ENCODE measurements at places on chromosomes 16 and 17.
A peak's percentile ranks its signal among the peaks of the same experiment; 100 is the strongest.

DNA sequence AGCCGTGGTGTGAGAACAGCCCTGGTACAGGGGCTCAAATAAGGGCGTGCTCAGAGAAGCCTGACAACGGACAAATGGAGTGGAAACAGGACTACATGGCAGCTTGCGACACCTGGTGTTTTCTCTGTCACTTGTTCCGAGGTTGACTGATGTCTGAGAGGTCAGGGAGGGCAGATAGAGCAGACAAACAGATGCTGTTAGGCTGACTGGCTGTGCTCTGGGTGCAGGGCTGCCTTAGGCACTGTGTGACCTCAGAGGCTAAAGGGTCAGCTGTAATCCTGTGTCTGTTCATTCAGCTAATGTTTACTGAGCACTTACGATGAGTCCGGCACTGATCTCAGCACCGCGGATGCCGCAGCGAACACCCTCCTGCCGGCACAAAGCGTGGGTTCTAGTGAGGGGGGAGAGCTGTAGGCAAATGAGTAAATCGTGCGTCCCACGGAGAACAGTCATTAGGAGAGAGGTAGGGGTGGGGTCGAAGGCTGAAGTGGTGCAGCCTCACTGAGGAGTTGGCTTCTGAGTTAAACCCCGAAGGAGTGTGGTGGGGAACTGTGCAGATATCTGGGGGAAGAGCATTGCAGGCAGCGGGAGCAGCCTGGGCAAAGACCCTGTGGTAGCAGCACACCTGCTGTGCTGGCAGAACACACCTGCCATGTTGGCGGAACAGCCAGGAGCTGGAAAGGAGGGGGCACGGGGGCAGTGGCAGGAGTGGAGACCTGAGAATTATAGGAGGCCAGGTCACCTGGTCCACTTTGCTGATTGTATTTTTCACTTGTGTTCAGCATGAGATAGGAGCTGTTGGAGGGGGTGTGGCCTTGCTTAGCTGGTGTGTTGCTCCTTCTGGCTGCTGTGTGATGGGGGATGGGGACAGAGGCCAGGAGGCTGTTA, 35.0 kb downstream of the GPT2 start:
- no peak for DNase-seq

DNA sequence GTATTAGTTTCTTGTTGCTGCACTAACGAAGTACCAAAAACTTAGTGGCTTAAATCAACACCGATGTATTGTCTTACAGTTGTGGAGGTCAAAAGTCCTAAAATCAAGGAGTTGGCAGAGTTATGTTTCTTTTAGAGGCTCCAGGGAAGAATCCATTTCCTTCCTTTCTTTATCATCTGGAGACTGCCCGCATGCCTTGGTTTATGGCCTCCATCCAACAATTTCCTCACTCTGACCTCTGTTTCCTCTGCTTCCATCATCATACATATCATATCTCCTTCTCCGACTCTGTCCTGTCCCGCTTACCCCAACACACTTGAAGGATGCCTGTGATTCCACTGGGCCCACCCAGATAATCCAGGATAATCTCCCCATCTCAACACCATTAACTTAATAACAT, 627.8 kb downstream of the KCNJ2 start:
- no peak for DNase-seq

DNA sequence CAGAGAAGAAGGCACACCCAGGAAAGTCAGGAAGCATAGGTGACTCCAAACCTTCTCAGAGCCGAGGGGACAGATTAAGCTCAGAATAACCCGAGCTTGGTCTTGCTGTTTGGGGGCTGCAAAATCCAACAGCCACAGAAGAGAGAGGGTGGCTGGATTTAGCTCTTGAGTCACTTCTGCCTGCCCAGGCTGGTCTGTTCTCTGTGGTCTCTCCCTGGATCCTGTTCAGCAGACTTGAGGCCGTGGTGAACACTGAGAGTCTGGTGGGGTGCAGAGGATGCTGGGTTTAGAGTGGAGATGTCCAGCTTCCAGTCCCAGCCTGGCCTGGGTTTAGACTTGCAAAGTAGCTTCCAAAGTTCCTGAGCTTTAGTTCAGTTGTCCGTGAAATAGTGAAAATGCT, 8.8 kb downstream of the SLC26A11 start:
- no peak for DNase-seq

GRCh38 chr16:48131201-48131935, 24.4 kb downstream of the ABCC12 start:
- no peak for DNase-seq

- DNase-seq: no peak
These were observed 23.9 kb upstream of the TOM1L1 start for GRCh38 chr17:54876656-54877195.

DNA sequence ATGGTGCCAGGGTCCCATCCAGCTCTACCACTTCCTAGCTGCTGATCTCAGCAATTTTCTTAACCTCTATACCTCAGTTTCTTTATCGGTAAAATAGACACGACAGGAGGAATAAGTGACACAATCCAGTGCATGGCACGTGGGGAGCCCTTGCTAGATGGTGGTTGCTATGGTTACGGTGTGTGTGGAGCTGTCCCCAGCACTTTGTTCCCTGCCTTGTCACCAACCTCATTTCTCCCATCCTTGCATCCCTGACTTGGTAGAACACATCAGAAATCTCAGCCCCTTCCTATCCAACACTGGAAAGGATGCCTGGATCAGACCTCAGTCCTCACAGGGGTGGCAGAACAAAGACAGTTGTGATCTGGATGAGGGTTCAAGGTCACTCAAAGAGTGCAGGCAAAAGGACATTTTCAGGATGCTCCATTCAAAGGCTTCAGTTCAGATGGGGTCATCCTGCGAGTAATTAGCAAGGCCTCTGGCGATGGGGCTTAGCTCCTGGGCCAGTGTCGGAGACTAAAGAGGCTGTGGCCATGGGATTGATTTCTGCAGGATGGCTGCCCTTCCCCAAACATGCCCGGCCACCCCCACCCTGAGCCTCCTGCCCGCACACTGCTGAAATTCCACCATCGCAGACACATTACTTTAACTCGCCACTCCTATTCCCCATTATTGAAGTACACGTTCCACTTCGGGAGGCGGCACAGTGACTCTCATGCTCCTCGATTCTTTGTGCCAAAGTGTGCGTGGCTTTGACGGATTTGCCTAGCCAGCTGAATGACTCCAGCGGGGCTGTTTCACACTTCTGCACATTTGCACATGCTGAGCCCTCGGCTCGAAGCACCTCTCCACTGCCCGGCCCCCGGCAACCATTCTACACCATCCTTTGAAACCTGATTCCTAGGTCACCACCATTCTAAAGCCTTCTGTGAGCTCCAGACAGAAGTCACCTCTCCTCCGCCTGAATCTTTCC, 40.3 kb downstream of the WNT3 start:
- no peak for DNase-seq

DNA sequence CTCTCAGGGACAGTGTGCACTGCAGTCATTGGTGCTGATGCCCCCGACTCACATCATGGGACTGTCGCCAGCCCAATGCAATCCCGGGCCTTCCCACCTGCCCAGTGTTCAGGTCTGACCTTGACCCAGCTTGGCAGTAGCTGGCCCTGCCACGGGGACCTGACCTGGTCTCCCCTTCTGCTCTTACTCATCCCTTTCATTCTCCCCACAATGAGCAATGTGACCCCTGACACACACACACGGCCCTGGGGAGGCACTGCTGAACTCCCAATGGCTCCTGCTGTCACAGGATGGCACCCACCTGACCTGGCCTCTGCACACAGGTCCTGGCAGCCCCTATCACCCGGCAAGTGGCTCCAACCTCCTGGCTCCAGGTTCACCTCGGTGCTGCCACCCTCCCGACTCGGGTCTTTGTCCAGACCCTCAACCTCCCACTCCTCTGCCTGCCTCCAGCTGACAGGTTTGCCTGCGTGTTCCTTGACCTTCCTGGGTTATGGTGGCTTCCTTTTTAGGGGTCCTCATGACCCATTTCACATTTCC, 6.6 kb downstream of the CD300C start:
- DNase-seq: no peak

DNA sequence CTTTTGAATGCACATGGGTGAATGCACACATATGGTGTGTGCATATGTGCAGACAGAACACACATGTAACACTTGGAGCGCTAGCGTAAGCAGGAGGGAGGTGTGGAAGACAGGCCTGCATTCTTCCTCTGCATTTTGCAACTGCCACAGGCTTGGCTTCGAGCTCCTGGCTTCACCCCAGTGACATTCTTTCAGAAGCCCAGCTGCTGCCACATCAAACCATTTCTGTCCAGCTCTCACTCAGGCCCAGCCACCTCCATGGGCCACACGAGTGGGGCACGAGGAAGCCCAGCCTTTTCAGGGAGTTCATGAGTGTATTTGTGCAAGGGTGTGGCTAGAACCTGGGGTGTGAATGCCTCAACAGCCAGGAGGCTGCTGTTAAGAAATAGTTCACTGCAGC, 18.8 kb downstream of the LGALS3BP start:
- DNase-seq: no peak

- DNase-seq: no peak
These were observed 45.9 kb upstream of the GNAO1 start for GRCh38 chr16:56145369-56145768.

DNA sequence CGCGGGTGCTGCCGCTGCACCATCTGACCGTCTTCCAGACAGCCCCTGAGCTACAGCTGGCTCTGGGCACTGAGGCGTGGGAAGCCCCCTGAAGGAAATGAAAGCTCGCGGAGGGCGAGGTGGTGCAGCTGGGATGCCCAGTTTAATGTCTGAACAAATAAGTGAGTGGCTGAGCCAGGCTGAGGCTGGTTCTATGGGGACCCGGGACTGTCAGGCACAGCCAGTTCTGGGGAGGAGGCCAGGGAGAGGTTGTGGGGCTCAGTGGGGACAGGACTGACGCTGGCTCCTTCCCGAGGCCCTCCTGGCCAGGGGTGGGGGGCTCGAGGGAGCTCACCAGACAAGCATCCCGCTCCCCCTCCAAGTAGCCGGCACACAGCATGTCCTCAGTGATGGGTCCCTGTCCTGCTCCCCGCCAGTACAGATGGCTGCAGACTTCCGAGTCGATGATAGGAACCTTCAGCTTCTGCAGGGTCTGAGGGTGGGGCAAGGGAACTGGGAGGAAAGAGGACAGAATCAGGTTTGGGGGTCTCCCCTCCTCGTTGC, 4.4 kb downstream of the PRSS22 start:
- DNase-seq: no peak

- no peak for DNase-seq
These were observed 7.8 kb upstream of the GSE1 start for GRCh38 chr16:85605051-85605911.

- DNase-seq: no peak
These were observed 59.5 kb upstream of the CDC42EP4 start for GRCh38 chr17:73371285-73371684.

- DNase-seq: no peak
These were observed 14.0 kb downstream of the NAGPA start for GRCh38 chr16:5019775-5020174.

DNA sequence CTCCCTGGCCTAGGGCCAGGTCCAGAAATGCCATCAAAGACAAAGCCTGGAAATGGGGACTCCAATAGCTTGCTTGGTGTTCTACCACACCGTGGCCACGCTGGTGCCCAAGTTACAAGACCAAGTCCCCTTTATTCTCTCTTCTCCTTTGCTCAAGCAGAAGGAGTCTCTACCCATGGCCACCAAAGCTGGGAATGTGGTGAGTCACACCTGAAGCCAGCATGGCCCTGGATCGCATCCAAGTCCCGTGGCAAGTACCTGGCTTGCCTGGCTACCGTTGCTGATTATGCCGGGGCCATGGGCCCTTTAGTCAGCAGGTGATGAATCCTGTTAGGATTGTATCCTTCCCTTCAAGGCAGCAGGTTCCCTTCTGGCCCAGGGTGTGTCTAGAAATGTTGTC, 260.0 kb downstream of the HAPSTR1 start:
- no peak for DNase-seq

GRCh38 chr17:42866631-42867575, 15.9 kb downstream of the AOC3 start:
- DNase-seq: no peak

GRCh38 chr17:55347341-55347740, 74.3 kb downstream of the MMD start:
- no peak for DNase-seq

DNA sequence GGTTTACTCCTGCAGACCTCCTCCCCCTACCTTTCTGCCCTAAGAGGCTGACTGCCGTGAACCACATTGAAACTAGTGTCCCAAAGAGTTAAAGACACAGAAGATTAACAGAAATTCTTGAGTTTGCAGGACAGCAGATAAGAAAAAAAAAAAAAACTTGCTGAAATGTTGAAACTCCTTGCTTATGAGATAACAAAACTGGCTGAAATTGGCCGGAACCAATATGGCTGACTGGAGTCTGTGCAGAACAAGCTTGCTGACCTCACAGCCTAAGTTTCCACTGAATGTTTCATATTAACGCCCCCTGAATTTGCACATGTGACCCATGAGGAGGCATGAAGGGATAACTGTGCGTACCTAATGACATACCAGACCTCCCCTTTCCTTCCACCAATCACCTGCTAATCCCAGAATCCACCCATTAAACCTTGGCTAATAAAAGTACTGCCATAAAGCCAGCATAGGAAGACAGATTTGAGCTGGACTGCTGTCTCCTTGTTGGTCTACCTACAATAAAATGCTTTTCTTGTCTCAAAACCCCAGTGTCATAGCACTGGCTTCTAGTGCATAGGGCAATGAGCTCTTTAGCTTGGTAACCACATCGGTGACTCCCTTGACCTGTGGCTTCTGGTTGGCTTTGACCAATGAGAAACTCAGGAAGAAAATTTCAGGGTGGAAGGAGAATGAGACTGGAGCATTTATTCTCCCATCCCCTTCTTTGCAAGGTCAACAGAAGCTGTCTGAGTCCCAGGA, 80.1 kb downstream of the PMP22 start:
- DNase-seq: no peak

- DNase-seq: no peak
These were observed 54.9 kb downstream of the GRB7 start for GRCh38 chr17:39792526-39793221.

DNA sequence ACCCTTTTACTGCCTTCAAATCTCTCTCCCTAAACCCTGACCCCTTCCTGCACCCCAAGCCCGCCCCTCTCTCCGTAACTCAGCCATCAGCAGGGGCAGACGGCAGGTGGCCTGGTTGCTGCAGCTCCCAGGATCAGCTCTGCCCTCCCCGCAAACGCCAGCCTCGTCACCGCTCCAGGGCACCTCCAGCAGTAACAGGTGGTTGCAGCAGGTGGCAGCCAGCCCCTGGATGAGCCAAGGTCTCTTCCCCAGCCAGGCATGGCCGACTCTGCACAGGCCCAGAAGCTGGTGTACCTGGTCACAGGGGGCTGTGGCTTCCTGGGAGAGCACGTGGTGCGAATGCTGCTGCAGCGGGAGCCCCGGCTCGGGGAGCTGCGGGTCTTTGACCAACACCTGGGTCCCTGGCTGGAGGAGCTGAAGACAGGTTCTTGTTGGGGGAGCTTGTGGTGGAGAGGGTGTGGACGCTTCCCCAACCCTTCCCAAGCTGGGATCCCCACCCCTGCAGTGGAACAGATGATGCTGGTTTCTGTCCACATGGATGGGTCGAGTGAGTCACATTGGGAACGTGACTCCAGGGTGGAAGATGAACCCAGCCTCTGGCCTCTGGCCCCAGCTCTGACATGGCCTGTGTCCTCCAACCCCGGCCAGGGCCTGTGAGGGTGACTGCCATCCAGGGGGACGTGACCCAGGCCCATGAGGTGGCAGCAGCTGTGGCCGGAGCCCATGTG, 558 bp downstream of the HSD3B7 start:
- DNase-seq: no peak

GRCh38 chr17:53837131-53837530, 14.4 kb downstream of the KIF2B start:
- DNase-seq: no peak

- peak; percentile 7 for DNase-seq
These were observed 1.3 kb downstream of the WNK4 start for GRCh38 chr17:42781639-42782165.

Measured in dermis microvascular lymphatic vessel endothelial cell (primary cell).